ENCODE measurements at places on chromosomes 7 and 10.

- H3K4me3 ChIP-seq: no peak overlapping the region
- peak overlapping the region; percentile 44 for H3K27ac ChIP-seq
- H3K27me3 ChIP-seq: no peaks in the 10 kb centered on the region
- no peak for DNase-seq
- H3K4me1 ChIP-seq: peaks cover 7% of the 10 kb centered on the region
These were observed 1053.9 kb downstream of the KCNMA1 start for GRCh38 chr10:76583711-76584161.

DNA sequence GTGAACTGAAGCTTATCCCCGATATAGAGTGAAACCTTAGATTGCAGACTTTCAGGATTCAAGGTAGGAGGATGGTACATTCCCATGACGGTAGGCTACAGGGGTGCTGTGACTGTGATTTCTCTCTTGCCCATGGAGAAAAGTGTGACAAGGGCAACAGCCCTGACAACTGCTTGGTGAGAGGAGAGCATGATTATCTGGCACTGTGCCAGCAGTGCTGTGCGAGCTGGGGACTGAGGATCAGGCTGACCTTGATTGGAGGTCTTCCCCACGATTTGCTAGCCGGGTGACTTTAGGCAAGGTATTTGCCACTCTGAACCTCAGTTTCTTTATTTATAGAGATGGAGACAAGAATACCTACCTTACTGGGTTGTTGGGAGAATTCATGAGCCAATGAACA lies 229.5 kb downstream of the PTEN start:
- H3K4me3 ChIP-seq: no peak overlapping the region
- DNase-seq: no peak
- no peak overlapping the region for H3K27ac ChIP-seq
- peaks cover 3% of the 10 kb centered on the region for H3K4me1 ChIP-seq

DNA sequence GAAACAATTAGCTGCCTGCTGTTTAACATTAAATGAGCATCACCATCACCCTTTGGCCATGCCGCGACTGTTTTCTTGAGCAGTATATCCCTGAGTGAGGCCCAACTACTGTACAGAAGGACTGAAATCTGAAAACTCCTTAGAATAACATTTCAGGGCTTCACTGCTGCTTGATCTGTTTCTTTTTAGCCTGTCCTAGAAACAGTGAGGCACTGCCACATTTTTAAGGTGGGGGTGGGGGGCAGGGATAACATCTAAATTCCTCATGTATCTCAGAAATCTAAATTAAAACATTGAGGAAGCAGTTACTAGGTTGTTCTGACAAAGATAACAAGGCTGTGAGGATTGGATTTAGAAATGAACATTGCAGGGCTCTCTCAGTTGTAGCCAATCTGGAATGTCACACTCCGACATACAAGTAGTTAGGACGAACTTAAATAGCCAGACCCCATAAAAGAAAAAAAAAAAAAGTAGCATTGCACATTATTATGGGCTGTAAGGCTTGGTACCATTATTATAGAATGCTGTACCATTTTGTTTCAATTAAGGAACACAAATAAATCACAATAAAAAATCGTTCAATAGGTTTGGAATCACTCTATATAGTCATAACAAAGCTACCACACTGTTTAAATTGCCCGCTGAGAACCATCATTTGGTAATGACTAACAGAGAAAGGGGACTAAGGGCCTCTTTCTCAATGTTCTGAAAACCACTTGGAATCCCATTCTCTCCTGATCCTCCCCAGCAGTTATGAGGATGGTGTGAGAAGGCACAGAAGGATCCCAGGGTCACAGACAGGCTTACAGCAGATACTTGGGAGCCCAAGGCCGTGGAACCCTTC lies 256.1 kb downstream of the INHBA start:
- no peaks in the 10 kb centered on the region for H3K36me3 ChIP-seq
- no peaks in the 10 kb centered on the region for H3K27me3 ChIP-seq
- no peak for DNase-seq
- H3K4me3 ChIP-seq: no peak overlapping the region
- H3K4me1 ChIP-seq: peaks cover 7% of the 10 kb centered on the region
- H3K27ac ChIP-seq: no peak overlapping the region

GRCh38 chr10:69831231-69831855 lies 29.6 kb downstream of the COL13A1 start:
- H3K27me3 ChIP-seq: no peaks in the 10 kb centered on the region
- H3K36me3 ChIP-seq: no peaks in the 10 kb centered on the region
- no peak overlapping the region for H3K4me3 ChIP-seq
- H3K4me1 ChIP-seq: no peaks in the 10 kb centered on the region

DNA sequence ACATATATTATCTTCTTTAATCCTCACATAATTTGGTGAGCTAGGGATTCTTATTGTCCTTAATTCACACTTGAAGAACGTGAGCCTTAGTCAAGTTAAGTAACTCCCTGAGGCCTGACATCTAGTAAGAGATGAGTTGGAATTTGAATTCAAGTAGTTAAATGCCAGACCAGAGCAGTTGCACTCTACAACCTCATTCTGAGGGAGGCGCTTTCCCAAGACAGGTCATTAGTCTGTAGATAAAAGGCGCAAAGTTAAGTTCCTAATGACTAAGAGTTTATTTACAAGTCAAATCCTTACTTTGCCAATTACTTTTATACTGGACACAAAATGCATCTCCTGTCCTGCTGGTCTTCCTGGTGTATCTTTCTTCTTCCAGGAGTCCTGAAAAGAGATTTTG lies 3.6 kb upstream of the EXOC6 start:
- H3K27me3 ChIP-seq: no peaks in the 10 kb centered on the region
- DNase-seq: no peak
- H3K4me1 ChIP-seq: peaks cover 2% of the 10 kb centered on the region
- no peak overlapping the region for H3K4me3 ChIP-seq
- no peak overlapping the region for H3K27ac ChIP-seq

GRCh38 chr10:20622531-20623211 lies 274.4 kb downstream of the NEBL start:
- no peaks in the 10 kb centered on the region for H3K27me3 ChIP-seq
- no peaks in the 10 kb centered on the region for H3K36me3 ChIP-seq
- H3K4me1 ChIP-seq: no peaks in the 10 kb centered on the region
- no peak overlapping the region for H3K4me3 ChIP-seq
- no peak for DNase-seq
- no peak overlapping the region for H3K27ac ChIP-seq

All from ovary (tissue), 10 donors.